Endodermal cell (in vitro differentiated cells): ENCODE measurements at places on chromosomes 2 and 18.

GRCh38 chr18:63262369-63263335 is 56.9 kb downstream of the BCL2 start:
- DNase-seq: no peak

GRCh38 chr2:228469721-228470120 is 288.2 kb upstream of the SPHKAP start:
- no peak for DNase-seq

- DNase-seq: no peak
These were observed at the start of gene CDKL4 for GRCh38 chr2:39243469-39244123. CDKL4 (minus strand) TSS chr2:39243970.

DNA sequence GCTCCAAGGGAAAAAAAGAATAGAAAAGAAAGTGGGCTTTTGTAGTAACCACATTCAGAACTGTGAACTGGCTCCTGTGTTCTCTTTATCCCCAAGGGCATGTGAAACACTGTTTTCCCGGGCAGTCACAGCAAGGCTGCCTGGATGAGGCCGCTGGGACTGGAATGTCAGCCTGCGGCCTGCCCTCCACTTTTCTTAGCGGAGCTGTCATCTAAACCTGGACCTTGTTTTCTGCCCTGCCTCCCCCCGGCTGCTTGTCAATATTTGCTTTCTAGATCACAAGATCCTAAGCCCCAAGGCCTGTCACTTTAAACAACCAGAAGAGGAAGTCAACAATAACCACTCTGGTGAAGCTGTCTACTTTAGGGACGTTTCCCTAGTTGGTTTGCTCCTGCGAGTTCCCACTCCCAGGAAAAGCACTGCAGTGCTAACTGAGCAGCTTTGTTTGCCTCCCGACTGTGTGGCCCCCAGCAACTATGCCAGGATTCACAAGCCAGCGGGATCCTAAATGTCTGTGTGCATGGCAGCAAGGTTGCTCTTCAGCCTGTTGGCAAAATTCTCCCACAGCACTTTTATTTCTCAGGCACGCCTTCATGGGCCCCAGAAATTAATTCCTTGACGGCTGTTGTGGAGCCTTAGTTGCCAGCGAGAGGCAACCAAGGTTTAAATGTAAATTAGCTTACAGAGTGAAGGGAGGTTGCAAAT is 30.6 kb downstream of the SOWAHC start:
- peak; percentile 84 for DNase-seq

- no peak for DNase-seq
These were observed 26.3 kb downstream of the RHOB start for GRCh38 chr2:20473128-20473527.

DNA sequence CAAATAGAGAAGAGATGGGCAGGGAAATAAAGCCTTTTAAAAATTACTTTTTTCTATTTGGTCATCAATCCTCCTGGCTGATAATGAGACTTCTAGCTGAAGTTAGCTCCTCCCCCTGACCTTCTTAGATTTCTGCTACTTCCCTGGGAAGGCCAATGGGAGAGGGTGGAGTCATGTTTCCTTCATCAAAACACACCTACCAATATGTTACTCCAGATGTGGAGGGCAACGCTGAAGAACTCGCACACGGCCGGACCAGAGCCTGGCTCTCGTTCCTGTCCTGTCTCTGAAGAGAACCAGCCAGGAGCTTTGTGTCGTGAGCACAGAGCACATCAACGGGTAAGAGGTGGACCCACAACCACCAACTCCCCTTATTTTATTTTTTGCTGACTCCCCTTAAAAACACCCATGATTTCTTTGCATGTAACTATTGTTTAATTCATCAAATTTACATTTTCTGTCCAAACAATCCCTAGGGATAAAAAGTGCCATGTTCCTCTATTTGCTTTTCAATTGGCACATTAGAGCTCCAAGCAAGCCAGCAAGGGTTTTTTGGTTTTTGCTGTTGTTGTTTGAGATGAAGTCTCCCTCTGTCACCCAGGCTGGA is 94.9 kb downstream of the ADD2 start:
- peak; percentile 44 for DNase-seq

- peak; percentile 68 for DNase-seq
These were observed 796 bp downstream of the SPIRE1 start for GRCh38 chr18:12656938-12657683.

- peak; percentile 27 for DNase-seq
These were observed 103.5 kb downstream of the ADD2 start for GRCh38 chr2:70664525-70664924.

GRCh38 chr18:79597176-79597830 is 82.3 kb upstream of the CTDP1 start:
- no peak for DNase-seq

- DNase-seq: no peak
These were observed 95.3 kb downstream of the FSIP2 start for GRCh38 chr2:185833864-185834263.
